GM04504 (cell line): ENCODE measurements at places on chromosomes 7 and 10.

GRCh38 chr7:137915266-137915665 is 68.5 kb upstream of the DGKI start:
- no peak for DNase-seq

GRCh38 chr7:106206826-106207541 is 77.8 kb downstream of the NAMPT start:
- no peak for DNase-seq

DNA sequence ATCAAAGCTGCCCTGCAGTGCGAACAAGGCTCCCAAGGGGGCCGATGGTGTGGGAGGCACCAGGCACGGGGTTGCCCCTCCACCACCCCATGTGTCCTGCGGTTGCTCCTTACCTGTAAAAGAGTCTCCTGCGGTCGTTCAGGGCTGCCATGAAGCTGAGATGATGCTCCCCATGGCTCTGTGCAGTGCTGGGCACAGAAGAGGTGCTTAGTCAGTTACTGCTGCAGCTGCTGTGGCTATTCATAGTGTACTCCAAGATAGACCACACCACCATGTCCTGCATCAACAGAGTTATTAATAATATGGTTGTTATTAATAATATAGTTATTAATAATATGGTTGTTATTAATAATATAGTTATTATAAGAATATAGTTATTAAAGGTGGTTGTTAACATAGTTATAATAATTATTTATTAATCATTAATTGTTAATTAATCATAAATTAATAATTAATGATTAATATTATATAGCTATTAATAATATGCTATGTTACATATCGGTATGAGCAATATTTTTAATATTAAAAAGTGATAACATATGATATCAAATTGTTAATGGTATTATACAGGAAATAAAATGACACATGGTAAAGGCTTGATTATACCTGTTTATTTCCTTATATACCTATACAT is 97.0 kb upstream of the PFKP start:
- no peak for DNase-seq

- DNase-seq: no peak
Observed at GRCh38 chr7:67597161-67597560, 600.5 kb downstream of the TYW1 start.

- no peak for DNase-seq
Observed at GRCh38 chr7:116377721-116378120, 121.8 kb upstream of the CAV2 start.
